Daoy (cell line): ENCODE measurements at places on chromosomes 1 and 21.
A peak's percentile ranks its signal among the peaks of the same experiment; 100 is the strongest.

DNA sequence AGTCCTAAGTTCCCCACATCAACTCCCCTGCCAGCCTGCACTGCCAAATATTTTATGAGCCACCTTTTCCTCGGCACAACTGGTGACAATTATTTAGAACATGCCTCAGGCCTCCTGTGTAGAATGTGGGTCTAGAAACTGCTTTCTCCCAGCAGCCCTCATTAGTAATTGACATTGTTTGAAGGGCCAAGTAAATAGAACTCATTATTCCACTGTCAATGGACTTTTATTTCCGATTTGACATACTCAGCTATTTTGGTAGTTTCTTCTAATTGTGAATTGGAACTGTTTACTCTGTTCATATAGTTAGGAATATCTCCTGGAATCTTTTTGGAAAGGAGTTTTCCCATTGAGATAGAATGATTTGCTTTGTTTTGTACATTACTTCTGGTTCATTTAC is 168.8 kb upstream of the L1TD1 start:
- no peak for DNase-seq

- DNase-seq = no peak
These were observed 32.2 kb downstream of the PSEN2 start for GRCh38 chr1:226902601-226903000.

- no peak for DNase-seq
These were observed 68.6 kb upstream of the COG2 start for GRCh38 chr1:230573658-230574057.

GRCh38 chr1:168431882-168432281 is 111.9 kb downstream of the XCL2 start:
- no peak for DNase-seq

- DNase-seq = peak; percentile 96
These were observed at the start of gene NAV1 for GRCh38 chr1:201538612-201539551. NAV1 (plus strand) TSS chr1:201539127; CDS start chr1:201622885, 83,758 bp downstream.

- peak; percentile 84 for DNase-seq
These were observed at the start of gene SPOCD1 for GRCh38 chr1:31815752-31816500. SPOCD1 (minus strand) TSS chr1:31816022; CDS start chr1:31815333, 689 bp downstream.

GRCh38 chr1:54791880-54792522 is 9.1 kb downstream of the TTC22 start:
- peak; percentile 28 for DNase-seq

DNA sequence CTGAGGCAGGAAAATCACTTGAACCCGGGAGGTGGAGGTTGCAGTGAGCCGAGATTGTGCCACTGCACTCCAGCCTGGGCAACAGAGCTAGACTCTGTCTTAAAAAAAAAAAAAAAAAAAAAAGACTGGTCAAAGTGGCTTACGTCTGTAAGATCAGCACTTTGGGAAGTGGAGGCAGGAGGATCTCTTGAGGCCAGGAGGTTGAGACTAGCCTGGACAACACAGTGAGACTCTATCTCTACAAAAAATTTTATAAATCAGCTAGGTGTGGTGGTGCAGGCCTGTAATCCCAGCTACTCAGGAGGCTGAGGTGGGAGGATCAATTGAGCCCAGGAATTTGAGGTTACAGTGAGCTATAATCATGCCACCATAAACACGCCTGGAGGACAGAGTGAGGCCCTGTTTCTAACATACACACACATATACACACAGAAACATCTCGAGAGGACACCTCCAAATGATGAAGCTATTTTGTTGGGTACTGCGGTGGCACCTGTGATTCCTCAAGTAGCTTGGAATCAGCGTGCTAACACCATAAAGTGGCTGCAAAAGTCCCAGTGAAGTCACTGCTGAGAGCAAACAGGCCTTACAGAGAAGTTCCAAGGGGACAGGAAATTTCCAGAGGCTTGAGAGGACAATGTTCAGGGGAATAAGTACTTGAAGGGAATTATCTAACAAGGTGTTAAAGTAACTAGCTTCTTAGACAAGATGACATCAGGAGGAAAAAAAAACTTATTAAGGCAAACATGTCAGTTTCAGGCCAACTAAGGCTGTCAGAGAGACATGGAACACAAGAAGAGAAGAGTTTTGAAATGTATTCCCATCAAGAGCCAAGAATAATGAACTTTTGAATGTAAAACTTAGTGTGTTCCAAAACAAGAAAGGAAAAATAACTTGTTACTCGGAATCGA is 1.3 kb downstream of the NADK start:
- DNase-seq = no peak

GRCh38 chr1:38241594-38242334 is 195.2 kb upstream of the POU3F1 start:
- no peak for DNase-seq

- DNase-seq = no peak
These were observed 93.5 kb downstream of the TTLL7 start for GRCh38 chr1:83905315-83905907.
